ENCODE measurements at places on chromosomes 11 and 22. TPM values are rescaled to one million over a fixed set of nuclear protein-coding genes. Genes with fewer than 3 reads are reported as not detected.

The SLN gene
- 27.0 TPM for total RNA-seq

The SCARF2 gene
- total RNA-seq, result 2.5 TPM

The YPEL1 gene
- total RNA-seq, result 73.5 TPM

The ACRV1 gene
- 0.25 TPM for total RNA-seq

The DKK3 gene
- 197 TPM for total RNA-seq

The MS4A4A gene
- 1.2 TPM for total RNA-seq

The C11orf21 gene
- 0.25 TPM for total RNA-seq

The USP2 gene
- 0.74 TPM for total RNA-seq

The OR8A1 gene
- total RNA-seq, result not detected

The DDTL gene
- total RNA-seq, result not detected

The XKR3 gene
- not detected for total RNA-seq

The GDPD4 gene
- not detected for total RNA-seq

The C11orf24 gene
- total RNA-seq, result 6.9 TPM

The UCP3 gene
- total RNA-seq, result 0.98 TPM

The APOC3 gene
- not detected for total RNA-seq

The CRYBB3 gene
- total RNA-seq, result not detected

The OR51B4 gene
- not detected for total RNA-seq

The CHRM1 gene
- 8.9 TPM for total RNA-seq

The PDE3B gene
- 21.1 TPM for total RNA-seq

The MRGPRX4 gene
- total RNA-seq, result not detected

The CARD18 gene
- total RNA-seq, result not detected

The TM7SF2 gene
- 34.7 TPM for total RNA-seq

The CECR2 gene
- 5.4 TPM for total RNA-seq

The TMEM25 gene
- total RNA-seq, result 23.1 TPM

The TRPM5 gene
- not detected for total RNA-seq

The TNNI2 gene
- total RNA-seq, result not detected

The MRGPRE gene
- not detected for total RNA-seq

The HEPN1 gene
- total RNA-seq, result not detected

The AQP11 gene
- 4.7 TPM for total RNA-seq

The P2RY2 gene
- total RNA-seq, result not detected

The MFRP gene
- total RNA-seq, result not detected

The OR8G5 gene
- not detected for total RNA-seq

The ROBO4 gene
- total RNA-seq, result 3.9 TPM

The GPHA2 gene
- total RNA-seq, result not detected

The VSIG10L2 gene
- not detected for total RNA-seq

The DDI1 gene
- not detected for total RNA-seq

The ABTB2 gene
- total RNA-seq, result 4.2 TPM

The E2F8 gene
- 0.49 TPM for total RNA-seq

The MN1 gene
- 64.2 TPM for total RNA-seq

The KIF18A gene
- 3.4 TPM for total RNA-seq

The WNT7B gene
- 2.7 TPM for total RNA-seq

The GLYATL1 gene
- 0.49 TPM for total RNA-seq

The CARD10 gene
- 4.7 TPM for total RNA-seq

The CRYBB2 gene
- total RNA-seq, result 0.25 TPM

The DAGLA gene
- total RNA-seq, result 7.4 TPM

The C22orf31 gene
- total RNA-seq, result not detected

The SLC22A12 gene
- total RNA-seq, result not detected

The APOBEC3A gene
- 0.25 TPM for total RNA-seq

The IRAG1 gene
- 0.98 TPM for total RNA-seq

The MALAT1 gene
- 8,183 TPM for total RNA-seq

The SCUBE1 gene
- 42.8 TPM for total RNA-seq

The BAIAP2L2 gene
- total RNA-seq, result 0.25 TPM

The MMP8 gene
- total RNA-seq, result 0.25 TPM

The IL18BP gene
- total RNA-seq, result 2.5 TPM

The INSC gene
- not detected for total RNA-seq

The CASP5 gene
- total RNA-seq, result not detected
